CD4-positive, alpha-beta T cell treated with Interleukin-21 for 1 hour (primary cell): ENCODE measurements at places on chromosomes 3 and 15.

- no peak for DNase-seq
These were observed 376.8 kb upstream of the ALCAM start for GRCh38 chr3:104989878-104990277.

- DNase-seq: no peak
These were observed 58.4 kb downstream of the RBMS3 start for GRCh38 chr3:29339016-29339833.

GRCh38 chr3:127409421-127410136 is 121.7 kb upstream of the PRR20G start:
- no peak for DNase-seq

DNA sequence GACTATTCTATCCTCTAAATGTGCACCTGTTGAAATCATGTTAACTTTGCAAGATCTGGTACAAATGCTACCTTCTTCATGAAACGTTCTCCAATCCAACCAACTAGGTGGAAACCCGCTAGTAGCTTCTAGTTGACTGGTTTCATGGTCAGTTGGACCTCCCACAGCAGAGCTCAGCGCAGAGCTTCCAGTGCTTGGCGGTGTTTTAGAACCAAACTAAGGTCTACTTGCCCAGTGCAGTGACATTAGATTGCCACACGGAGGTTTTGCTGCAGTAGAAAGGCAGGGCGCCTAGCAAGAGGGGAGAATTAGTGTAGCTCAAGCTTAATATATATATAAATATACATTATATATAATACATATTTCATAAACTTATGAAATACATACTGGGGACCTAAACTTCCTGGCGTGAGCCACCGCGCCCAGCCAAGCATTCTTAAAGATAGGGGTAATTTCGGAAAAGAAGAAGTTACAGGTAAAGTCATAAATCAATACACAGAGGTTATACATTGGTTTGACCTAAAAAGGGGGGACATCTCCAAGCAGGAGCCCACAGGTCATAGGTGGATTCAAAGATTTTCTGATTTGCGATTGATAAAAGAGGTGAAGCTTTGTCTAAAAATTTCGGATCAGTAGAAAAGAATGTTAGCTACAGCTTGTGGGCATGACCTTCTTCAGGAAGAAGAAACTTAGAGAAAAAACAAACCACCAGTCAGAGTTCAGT is 2.1 kb upstream of the OXSR1 start:
- DNase-seq: peak; percentile 42

DNA sequence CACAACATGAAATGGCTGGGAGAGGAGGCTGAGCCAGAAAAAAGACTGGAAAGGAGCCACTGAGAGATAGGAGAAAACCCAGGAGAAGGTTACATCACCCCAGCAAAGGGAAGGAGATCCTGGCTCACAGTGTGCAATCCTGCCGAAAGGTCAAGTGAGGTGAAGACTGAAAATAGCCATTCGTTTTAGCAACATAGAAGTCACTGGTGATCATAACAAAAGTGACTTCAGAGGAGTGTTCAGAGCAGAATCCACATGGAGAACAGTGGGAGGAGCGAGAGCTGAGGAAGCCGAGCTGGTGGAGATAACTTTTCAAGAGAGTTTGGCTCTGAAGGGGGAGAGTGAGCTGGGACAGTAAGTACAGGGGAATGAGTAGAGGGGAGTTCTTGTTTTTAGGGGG is 5.4 kb upstream of the HEG1 start:
- no peak for DNase-seq

DNA sequence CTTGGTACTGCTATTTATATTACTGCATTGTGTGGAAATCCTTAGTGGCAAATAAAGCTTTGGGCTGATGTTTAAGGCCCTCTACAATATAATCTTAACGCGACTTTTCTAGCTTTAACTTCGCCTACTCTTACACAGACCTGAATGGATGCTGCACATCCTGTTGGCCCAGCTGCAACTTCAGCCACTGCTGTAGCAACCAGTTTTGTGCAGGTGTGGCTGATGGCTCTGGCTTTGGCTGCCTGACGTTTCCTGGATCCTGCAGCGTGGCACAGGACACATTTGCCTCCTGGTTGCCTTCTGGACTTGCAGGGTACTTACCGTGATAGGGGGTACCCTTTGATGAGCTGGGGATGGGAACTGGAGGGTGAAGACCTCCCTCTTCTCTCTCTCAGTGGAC is 20.2 kb upstream of the ERICH6 start:
- no peak for DNase-seq

DNA sequence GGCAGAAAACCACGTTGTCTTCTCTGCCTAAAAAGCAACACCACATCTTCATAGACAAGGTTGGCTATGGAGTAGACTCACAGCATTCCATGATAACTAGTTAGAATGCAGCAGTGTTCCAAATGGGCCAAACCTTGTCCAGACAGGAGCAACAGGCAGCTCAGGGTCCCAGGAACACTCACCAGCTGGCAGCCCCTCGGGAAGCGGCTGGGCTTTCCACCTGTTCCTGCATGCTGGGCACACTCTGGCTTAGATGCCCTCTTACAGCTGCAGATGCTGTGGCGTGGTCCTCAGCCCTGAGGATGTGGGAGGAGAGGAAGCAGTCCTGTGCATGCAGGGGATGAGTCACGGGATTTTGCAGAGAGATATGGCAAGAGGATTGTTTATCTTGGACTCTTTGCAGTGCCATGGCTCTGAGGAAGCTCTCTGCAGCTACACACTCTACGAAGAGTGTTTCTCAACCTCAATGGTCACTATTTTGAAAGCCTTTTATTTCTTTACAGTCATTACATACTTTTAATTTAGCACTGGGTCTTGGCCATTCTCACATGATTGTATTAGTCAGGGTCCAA is 11.3 kb downstream of the NRROS start:
- no peak for DNase-seq

DNA sequence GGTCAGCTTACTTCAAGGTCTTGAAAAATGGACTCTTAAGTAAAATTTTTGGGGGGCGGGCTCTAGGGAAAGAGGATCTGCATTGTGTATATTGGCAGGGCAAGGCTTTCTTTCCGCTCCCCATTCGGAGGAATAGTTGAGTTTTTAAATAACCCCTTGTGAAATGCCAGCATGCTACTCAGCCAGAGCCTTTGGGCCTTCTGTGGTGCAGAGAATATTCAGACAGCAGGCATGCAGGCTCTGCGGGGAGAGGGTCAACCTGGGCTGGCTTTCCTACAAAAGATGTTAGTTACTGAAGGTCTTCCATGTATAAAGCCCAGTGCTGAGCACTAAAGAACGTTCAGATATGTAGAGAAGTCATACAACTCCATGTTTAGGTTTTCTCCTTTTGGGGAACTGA is 40.6 kb downstream of the ADAMTSL3 start:
- DNase-seq: no peak

DNA sequence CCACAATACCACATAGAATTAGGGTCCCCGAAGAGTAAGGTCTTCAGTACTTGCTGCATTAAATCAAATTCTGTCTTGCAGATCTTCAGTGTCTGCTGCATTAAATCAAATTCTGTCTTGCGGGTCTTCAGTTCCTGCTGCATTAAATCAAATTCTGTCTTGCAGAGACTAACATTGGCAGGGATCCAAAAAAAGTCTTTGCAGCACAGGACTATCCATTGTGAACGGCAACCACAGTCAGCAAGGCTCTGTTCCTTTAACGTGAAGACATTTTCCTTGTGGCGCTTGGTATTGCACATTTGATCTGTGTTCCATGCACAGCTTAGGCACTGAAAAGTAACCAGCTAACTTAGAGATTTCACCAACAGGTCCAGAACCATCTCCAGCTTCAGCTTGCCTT is 46.8 kb upstream of the POMGNT2 start:
- no peak for DNase-seq

GRCh38 chr15:51375966-51376640 is 34.6 kb downstream of the GLDN start:
- no peak for DNase-seq

DNA sequence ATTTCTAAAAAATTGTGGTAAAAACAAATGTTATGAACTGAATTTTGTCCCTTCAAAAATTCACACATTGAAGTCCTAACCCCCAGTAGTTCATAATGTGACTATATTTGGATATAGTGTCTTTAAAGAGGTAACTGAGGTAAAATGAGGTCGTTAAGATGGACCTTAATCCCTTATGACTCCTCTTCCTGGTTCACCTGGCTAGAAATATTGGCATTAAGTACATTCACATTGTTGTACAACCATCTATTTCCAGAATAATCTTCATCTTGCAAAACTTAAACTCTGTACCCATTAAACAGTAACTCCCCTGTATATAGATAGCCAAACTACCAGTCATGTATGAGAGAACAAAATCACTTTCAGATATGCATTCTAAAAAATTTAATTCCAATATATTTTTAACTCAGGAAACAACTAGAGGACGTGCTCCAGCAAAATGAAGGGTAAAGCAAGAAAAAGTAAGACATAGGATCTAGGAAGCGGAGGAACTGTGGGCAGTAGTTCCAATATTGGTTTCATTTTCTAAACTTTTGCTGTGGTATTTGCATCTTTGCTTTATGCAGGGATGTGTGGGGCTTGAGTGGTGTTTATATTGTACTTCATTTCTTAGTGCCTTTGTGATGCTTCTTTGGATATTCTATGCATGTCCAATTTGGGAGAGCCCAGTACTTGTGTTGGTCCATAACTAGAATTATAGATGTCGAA is 36.7 kb upstream of the IL20RB start:
- peak; percentile 37 for DNase-seq

DNA sequence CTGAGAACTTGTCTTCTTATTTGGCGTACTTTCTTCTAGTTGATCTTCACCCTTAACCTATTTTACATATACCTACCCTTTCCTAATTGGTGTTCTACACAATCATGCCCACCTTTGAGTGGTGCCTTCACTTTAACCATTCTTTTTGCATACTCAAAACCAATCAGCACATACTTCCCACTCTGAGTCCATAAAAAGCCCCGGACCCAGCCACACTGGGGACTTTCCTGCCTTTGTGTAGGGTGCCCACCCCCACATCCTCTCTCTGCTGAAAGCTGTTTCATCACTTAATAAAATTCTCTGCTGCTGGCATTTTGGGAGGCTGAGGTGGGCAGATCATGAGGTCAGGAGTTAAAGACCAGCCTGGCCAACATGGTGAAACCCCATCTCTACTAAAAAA is 15.9 kb upstream of the CHST2 start:
- DNase-seq: no peak

- no peak for DNase-seq
These were observed 736.4 kb downstream of the FHIT start for GRCh38 chr3:60514866-60515265.

- DNase-seq: no peak
These were observed 4.6 kb upstream of the TMEM44 start for GRCh38 chr3:194637541-194638400.

GRCh38 chr15:63370764-63371163 is 10.9 kb downstream of the CA12 start:
- DNase-seq: no peak

DNA sequence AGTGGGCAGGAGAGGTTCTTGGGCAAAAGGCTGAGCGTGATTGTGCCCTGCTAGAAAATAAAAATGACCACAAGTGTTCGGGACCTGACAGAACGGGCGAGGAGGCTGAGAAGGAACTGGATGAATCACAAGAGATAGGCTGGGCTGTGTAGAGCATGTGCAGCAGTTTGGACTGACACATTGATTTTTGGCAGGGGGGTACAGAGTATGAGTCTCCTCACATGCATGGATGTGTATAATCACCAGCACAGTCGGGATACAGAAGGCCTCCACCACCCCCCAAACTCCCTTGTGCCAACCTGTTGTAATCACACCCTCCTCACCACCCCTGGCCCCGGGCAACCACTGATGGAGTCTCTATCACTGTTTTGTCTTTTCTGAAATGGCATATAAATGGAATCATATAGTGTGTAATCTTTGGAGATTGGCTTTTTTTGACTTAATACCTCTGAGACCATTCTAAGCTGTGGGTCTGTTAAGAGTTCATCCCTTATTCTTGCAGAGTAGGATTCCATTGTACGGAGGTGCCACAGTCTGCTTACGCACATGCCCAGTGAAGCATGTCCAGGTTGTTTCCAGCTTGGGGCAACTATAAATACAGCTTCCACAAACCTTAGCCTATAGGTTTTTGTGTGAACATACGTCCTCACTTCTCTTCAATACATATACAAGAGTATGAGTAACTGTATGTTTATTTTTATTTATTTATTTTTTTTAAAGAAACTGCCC is 438.8 kb downstream of the FOXP1 start:
- DNase-seq: no peak

DNA sequence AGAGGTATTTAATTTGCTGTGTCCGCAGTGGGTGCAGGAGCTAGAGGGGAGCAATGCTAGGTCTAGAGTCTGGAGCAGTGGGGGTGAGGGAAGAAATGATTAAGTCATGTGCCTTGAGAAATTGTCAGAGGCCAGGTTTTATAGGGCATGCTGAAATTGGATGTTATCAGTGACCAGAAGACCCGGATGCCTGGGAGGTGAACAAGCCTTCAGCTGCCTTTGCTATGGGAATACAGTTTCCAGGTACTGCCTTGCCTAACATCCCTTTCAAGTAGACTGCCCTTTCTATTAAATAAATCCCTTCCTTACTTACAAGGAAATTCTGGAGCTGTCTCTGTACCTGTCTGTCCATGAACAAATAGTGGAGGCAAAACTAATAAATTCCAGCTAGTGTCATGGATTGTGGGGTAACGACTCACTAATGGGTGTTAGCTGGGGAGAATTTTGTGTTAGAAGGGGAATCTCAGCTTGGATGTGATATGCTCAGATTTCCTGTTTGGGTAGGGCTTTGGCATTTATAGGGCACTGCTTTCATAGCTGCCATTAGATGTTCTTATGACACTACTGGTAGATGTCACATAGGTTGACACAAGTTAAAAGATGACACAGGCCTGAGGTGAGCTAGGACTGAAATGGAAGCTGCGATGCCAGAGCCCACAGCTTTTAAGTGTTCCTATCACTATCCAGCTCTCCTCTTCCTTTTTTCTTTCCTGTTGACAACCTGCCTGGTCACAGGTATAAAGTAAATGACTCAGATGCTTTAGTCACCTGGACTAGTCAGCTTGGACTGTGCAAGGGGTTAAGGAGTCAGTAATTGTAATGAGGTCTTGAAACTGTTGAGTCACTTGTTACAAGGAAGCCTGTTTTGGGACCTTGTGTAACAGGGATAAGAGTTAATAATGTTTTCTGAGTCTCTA is 21.3 kb downstream of the CHD2 start:
- no peak for DNase-seq

GRCh38 chr3:44942202-44942921 is 33.6 kb downstream of the ZDHHC3 start:
- no peak for DNase-seq

- DNase-seq: no peak
These were observed 1008.8 kb downstream of the ROBO2 start for GRCh38 chr3:78048698-78049097.

GRCh38 chr3:179898024-179898423 is 138.7 kb downstream of the PEX5L start:
- DNase-seq: peak; percentile 11
